ENCODE measurements at places on chromosomes 1 and 21.

- no peak for DNase-seq
These were observed 68.0 kb upstream of the WDR26 start for GRCh38 chr1:224502459-224503160.

DNA sequence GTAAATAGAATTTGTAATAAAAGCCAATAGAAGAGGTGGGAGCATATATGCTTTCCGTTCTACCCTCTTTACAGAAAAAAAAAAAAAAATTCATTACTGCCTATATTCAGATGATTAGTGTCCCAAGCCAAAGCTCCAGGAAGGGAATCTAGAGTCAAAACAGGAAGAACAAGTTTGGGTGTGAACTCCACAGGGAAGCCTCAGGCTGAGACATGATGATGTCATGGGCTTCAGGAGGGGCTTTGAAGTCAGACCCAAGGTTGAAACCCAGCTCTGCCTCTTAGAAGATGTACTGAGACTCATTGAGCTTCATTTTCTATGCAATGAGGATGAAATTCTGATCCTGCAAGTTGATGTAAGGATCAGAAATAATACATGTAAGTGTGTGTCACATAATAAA lies 250.0 kb upstream of the ADGRL2 start:
- no peak for DNase-seq

- no peak for DNase-seq
These were observed 16.8 kb downstream of the RRP1 start for GRCh38 chr21:43806017-43806710.

DNA sequence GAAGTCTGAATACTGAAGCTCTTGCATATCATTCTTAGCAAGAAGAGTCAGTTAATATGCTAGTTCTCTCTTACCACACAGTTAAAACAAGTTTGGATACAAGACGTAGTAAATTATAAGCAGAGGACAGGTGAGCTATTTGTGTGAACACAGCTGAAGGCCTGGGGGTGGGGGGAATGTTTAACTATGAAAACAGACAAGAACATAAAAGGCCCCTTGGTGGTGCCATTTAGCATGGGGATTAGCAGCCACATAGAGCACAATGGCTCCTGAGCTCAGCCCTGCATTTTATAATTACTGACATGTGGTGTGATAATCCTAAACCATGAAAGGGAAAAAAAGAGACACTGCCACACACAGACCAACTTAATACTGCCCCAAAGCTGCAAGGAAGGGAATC lies 94.8 kb downstream of the TGFBR3 start:
- DNase-seq, result no peak

GRCh38 chr1:234175363-234175762 lies 197.9 kb upstream of the COA6 start:
- no peak for DNase-seq

- DNase-seq, result no peak
These were observed 10.1 kb downstream of the PRRC2C start for GRCh38 chr1:171495444-171495843.

- DNase-seq, result no peak
These were observed 510 bp upstream of the IL10RB start for GRCh38 chr21:33265664-33266049.

GRCh38 chr1:17881761-17882160 lies 126.6 kb downstream of the ACTL8 start:
- DNase-seq, result no peak

DNA sequence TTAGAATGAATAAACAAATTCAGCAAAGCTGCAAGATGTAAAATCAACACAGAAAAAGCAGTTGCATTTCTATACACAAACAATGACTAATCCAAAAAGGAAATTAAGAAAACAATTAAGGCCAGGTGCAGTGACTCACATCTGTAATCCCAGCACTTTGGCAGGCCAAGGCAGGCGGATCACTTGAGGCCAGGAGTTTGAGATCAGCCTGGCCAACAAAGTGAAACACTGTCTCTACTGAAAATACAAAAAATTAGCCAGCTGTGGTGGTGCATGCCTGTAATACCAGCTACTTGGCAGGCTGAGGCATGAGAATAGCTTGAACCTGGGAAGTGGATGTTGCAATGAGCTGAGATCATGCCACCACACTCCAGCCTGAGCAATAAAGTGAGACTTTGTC lies 22.3 kb downstream of the THEM4 start:
- no peak for DNase-seq

DNA sequence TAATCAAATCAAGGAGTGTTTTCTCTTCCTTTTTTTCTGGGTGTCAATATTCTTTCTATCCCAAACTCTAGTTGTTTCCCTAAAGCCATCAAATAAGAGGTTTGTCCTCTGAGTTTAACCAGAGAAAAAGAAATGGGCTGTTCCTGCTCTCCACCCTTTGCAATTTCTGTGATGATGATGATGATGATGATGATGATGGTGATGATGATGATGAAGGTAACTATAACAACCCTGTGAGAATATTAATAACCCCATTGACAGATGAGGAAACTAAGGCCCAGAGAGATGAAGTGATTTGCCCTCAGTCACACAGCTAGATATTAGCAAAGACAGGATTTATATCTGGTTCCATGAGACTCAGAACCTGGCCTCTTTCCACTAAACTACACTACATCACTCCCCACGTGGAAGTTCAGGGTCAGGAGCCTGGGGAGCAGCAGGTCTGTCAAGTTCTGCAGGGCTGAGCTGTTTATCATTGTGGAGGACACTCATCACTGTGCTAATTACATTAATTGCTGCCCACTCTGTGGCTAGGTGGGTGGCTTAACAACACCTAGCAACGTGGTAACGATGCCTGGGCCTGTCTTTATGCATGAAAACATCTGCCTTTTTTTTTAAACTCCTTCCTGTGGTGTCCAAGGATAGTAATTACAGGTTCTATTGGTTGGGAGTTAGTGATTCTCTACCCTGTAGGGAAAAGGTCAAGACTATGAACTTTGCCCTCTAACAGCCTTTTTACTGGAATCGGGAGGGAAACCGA lies 19.0 kb upstream of the JUN start:
- DNase-seq, result no peak

DNA sequence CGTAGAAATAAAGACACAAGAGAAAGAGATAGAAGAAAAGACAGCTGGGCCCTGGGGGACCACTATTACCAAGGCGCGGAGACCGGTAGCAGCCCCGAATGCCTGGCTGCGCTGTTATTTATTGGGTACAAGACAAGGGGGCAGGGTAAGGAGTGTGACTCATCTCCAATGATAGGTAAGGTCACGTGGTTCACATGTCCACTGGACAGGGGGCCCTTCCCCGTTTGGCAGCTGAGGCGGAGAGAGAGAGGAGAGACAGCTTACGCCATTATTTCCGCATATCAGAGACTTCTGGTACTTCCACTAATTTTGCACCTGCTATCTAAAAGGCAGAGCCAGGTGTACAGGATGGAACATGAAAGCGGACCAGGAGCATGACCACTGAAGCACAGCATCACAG lies 4.1 kb upstream of the TPRG1L start:
- no peak for DNase-seq

GRCh38 chr1:208164609-208165008 lies 79.6 kb downstream of the PLXNA2 start:
- DNase-seq, result no peak

DNA sequence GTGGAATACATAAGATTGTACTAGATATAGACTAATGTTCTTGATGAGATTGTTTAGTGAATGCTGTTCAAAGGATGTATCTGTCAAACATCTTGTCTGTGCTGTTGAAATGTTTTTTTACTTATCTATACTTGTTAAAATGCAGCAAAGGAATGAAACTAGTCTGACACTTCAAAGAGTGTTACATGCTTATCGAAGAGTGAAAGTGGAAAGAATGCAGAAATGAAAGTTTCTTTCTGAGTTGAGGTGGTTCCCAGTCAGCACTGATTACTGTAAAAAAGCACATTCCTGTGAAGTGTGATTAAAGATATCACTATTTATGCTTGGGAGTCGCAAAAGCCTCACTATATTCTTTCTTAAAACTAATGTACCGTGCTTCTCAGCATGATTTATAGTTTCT lies 1225.2 kb downstream of the NCAM2 start:
- DNase-seq, result no peak

DNA sequence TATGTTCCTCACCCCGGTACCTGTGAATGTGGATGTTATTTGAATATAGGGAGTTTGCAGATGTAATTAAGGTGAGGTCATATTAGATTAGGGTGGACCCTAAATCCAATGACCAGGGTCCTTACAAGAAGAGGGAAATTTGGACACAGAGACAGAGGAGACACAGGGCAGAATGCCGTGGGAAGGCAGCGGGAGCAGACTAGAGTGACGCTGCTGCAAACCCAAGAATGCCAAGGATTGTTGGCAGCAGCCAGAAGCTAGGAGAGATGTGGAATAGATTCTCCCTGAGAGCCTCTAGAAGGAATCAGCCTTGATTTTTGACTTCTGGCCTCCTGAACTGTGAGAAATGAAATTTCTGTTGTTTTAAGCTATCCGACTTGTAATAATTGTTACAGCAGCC lies 53.6 kb downstream of the SPATA46 start:
- no peak for DNase-seq

- no peak for DNase-seq
These were observed 499.0 kb downstream of the SIPA1L2 start for GRCh38 chr1:232130815-232131480.

DNA sequence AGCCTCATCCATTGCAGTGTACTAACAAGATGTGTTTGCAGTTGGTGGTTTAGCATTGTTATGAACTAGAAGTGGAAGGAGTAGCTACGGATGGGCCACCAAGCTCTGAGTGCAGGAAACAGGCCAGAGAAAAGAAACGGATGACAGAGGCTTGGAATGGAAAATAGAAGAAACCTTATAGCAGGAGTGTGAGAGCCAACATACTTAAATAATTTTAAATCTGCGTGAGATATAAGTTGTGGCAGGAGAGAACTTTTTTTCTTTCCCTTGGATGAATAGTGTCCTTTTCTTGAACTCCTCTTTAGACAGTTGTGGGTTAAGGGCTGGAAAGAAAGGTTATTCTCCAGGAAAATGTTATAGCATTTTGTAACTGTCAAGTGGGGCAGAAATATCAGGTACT lies 54.2 kb downstream of the RGL1 start:
- DNase-seq, result no peak

GRCh38 chr1:155176544-155177071 lies 3.0 kb downstream of the TRIM46 start:
- peak; percentile 77 for DNase-seq

- DNase-seq, result no peak
These were observed 31.4 kb upstream of the BECN2 start for GRCh38 chr1:241926141-241926540.

DNA sequence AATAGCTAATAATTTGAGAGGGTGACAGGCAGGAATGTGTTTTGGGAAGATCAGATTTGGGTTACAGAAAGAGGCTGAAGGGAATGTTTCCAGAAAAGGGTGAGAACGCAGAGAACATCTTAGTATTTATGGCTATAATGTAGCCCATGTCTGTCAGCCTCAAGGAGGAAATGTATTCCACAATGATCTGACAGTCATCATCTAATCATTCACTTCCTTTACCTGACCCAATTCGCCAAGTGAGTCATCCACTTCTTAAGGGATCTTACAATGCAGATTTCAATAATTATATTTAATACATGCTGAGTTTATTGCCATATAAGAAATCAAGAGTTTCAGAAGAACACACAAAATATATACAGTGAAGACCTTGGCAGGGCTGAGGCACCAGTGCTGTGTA lies 10.8 kb downstream of the TRIM45 start:
- no peak for DNase-seq

DNA sequence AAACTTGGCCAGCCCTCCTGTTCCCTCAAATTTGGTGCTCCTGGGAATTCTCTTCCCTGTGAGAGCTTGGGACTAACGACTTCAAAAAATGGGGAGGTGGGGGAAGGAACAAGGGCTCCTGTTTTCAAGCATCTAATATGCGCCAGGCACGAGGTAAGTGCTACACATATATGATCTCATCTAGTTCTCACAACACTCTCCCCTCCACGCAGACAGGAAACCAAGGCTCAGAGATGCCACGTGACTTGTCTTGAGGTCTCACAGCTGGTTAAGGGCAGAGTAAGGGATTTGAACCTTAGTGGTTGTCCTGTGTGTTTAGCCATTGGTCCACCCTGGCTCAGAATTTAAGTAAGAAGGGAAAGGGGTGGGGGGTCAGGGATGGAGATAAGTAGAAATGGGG lies 125.9 kb downstream of the DMRTB1 start:
- no peak for DNase-seq

GRCh38 chr1:193406901-193407300 lies 220.5 kb upstream of the B3GALT2 start:
- no peak for DNase-seq

- no peak for DNase-seq
These were observed 39.9 kb upstream of the TADA1 start for GRCh38 chr1:166915941-166916340.

DNA sequence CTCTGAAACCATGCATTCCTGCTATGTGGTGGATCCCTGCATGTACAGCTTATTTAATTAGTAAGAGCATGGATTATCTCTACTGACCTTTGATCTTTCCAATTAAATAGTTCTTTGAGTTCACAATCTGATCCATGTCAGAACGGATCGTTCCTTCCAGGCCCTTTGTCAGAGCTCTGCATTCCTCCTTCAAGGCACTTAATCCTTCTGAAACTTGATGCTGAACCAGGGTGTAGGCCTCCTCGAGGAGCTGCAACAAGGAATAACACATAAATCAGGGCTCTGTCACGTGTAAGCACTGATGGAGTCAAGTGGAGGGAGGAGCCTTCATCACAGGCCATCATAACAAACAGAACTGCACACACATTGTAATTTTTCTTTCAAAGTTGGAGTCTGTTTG lies 68.4 kb upstream of the EDEM3 start:
- DNase-seq, result no peak

DNA sequence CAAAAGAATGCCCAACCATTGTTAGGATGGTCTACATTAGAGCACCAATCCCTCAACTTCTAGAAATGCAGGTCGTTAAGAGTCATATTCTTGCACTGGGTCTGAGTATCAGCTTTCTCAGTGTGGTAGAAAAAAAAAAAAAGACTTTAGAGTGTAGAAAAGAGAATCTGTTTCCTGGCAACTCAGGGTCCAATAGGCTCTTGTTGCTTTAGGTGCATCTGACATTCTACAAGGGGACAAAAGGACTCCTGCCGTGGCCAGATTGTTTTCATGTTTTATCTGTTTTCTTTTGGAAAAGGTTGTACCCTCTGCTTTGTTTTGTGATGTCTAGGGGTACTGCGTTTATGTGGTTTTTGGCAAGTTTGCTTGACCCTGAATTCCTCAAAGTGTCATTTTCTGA lies 105.4 kb upstream of the KCNK2 start:
- DNase-seq, result no peak

- DNase-seq, result no peak
These were observed 27.1 kb downstream of the MTF2 start for GRCh38 chr1:93106226-93106625.

Measured in activated CD4-positive, alpha-beta T cell treated with anti-CD3 and anti-CD28 coated beads for 4 hours (primary cell).